ENCODE measurements at places on chromosomes 13 and 19.

DNA sequence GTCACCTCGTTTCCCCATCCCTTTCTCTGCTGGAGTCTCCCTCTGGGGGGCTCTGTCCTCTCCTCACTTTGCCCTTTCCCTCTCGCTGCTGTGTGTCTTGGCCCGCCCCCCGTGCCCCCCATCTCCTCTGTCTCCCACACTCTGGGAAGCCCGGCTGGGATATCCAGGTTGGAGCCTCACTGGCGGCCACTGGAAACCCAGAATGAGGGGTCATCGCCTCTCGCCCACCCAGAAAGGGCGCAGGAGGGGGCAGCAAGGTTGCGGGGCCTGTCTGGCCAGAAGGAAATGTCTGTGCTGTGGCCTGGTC, 15.6 kb downstream of the CCDC97 start:
- no peak for DNase-seq

DNA sequence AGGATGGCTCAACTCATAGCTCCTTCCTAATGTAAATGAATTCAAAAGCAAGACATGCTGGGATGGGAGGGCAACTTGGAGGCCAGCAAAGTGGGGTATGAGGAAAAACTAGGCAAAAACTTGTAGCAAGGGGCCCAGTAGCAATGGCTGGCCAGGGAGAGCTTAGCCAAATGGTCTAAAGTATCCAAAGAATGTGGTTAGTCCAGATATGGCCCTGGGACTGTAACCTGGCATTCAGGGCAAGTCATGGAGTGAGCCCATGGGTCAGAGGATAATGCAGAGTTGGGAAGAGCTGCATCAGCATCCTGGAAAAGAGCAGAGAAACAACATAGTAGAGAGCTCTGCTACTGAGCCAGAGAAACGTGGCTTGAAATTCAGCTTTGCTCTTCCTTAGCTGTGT, 191.7 kb downstream of the SUCLA2 start:
- no peak for DNase-seq

GRCh38 chr13:79662882-79663281, 181.9 kb downstream of the NDFIP2 start:
- DNase-seq = no peak

- DNase-seq = no peak
Observed at GRCh38 chr13:45782327-45783045, 69.1 kb downstream of the SIAH3 start.

GRCh38 chr13:95723438-95723837, 46.5 kb downstream of the DNAJC3 start:
- DNase-seq = no peak

DNA sequence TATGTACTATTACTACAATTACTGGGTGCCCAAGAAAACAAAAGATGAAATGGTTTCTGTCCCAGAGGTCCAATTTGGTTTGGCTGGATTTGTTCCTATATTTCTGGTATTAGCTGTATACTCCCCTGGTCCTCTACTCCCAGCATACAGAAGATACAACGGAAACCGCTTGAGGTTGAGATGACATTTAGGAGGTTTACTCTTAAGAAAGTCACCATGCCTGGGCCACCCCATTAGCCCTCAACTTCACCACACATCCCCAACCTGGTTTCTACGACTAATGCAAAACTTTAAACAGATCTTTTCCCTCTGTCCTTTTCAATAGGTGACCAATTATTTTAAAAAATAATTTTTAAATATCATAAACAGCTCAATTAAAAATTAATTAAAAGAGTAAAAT, 46.0 kb upstream of the EEF1AKMT1 start:
- DNase-seq = no peak

- no peak for DNase-seq
Observed at GRCh38 chr19:16288544-16288943, 36.1 kb upstream of the KLF2 start.

GRCh38 chr13:77946522-77946921, 27.9 kb upstream of the EDNRB start:
- no peak for DNase-seq

GRCh38 chr13:37870895-37871550, 1.5 kb upstream of the TRPC4 start:
- DNase-seq = no peak

- DNase-seq = no peak
Observed at GRCh38 chr13:48817166-48817802, 158.4 kb upstream of the FNDC3A start.

GRCh38 chr13:23592596-23592995, 22.4 kb downstream of the TNFRSF19 start:
- no peak for DNase-seq

GRCh38 chr13:113048766-113049165, 56.8 kb upstream of the F7 start:
- no peak for DNase-seq

GRCh38 chr13:48828962-48829411, 146.7 kb upstream of the FNDC3A start:
- DNase-seq = no peak

DNA sequence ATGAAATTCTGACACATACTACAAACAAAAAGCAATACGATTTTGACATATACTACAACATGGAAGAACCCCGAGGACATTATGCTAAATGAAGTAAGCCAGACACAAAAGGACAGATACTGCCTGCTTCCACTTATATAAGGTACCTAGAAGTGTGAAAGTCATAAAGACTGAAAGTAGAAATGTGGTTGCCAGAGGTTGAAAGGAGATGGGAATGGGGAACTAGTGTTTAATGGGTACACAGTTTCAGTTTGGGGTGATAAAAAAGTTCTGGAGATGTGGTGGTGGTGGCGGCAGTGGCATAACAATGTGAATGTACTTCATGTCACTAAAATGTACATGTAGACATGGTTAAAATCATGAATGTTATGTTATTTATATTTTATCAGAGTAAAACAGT, 12.1 kb upstream of the NDFIP2 start:
- DNase-seq = no peak
